ENCODE measurements at places on chromosomes 7 and 10.

GRCh38 chr7:15376600-15376999 is 185.2 kb downstream of the AGMO start:
- DNase-seq = no peak

DNA sequence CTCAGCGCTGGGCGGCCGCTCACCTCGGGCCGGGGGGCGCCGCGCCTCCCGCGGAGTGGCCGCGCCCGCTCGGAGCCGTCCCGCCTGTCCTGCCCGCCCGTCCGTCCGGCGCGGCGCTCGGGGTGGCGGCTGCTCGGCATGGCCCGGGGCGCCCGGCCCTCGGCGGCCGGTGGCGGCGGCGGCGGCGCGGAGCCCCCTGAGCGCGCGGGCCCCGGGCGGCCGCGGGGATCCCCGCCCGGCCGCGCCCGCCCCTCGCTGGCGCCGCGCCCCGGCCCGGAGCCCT is 338 bp downstream of the SDK1 start:
- no peak for DNase-seq

DNA sequence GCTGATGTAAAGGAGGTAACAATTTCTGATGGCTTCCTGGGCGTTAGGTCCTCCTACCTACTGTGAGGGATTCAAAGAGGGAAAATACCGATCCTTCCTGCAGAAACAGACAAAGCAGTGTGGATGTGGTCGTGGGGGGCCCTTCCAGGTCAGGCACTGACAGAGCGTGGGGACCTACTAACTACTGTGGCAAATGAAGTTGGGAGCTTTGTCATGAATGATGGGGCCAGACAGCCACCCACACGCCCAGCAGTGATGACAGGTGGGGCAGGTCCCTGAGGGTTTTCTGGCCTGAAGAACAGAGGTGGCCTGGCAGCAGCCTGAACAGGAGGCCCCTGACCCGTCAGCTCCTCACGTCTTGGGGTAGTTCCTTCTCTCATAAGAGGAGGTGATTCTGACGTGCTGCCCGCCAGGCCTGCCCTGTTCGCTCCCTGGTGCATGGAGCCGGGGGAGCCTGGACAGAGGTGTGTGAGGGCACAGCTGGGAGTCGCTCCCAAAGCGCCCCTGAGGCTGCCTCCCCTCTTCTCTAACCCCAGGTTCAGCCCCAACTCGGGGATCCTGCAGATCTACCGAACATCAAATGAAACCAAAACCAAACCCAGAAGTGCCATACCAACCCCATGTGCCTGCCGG is 4.2 kb downstream of the ATP6V0E2 start:
- DNase-seq = no peak

- no peak for DNase-seq
Measured at GRCh38 chr7:159023206-159023605, 121.5 kb downstream of the VIPR2 start.

DNA sequence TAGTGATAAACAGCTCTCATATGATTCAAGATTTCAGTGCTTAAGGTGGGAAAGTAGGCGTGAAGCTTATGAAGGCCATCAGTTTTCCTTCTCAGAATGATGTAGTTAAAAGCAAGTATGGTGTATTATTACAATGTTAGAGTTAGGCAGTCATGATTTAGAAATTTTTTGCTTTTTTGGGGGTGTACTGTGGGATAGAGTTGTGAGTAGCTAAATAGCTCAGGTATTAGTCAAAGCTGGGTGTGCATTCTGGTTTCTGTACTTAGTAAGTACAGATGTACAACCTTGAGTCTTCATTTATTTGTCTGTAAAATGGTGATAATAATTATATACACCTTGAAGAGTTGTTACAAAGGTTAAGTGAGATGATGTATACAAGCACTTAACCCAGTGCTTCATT is 52.2 kb downstream of the R3HCC1L start:
- no peak for DNase-seq

DNA sequence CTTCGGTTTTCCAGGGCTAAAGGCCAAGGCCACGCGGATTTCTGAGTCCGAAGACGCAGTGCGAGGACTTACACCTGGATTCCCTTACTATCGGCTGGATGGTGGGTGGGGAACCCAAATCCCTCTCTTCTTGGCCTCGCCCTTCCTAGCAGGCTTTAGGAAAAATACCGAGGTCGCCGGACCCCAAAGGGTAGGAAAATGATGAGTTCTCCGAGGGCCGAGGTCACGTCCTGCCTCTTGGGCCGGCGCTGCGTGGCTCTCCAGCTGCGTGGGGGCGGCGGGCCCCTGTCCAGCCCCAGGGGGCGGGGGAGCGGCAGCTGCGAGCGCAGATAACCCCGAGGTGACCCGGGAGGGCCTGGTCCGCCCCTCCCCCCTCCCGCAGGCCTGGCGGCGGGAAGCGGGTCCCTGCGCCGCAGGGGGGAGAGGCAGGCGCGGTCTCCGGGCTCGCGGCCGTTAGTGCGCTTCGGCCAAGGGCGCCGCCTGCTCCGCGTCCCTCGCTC is 805 bp upstream of the HMX3 start:
- no peak for DNase-seq

DNA sequence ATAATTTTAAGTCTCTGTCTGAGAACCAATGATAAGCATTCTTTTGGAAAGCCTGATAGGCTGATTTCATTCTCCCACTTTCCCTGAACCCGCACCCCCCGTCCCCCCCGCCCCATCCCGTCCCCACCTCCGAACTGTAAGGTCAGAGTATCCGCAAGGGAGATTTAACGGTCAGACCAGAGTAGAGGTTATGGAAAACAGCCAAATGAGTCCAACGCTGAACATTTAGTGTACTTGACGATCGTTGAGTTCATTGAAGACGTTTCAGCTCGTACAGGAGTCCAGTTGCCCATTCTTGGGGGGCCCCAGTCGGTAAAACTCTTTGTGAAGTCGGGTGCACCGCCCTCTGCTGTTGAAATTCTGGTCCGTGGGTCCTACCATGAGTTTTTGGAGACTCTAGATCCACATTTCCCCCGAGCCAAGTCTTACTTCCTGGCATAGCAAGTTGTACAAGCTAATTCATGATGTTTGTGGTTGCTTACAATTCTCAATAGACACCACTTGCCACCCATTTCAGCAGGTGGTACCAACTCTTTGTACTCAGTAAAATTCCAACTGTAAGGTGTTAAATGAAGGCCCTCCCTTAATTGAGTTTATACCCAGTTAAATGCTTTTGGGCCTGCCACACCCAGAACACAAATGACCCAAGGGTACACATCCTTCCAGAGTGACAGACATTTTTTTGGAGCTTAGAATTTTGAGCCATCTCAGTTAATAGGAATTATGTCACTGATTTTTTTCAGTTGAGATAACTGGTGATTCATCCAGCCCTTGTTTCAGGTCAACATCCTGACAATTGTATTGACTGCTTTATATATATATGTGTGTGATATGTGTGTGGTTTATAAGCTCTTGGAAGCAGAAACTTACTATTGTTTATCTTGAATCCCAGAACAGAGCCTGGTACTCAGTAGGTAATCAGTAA is 1.2 kb downstream of the MARCHF5 start:
- DNase-seq = peak; percentile 46

GRCh38 chr10:132685101-132685891 is 100.7 kb downstream of the NKX6-2 start:
- peak; percentile 31 for DNase-seq

Measured in HTR-8/SVneo (cell line).